Hypothalamus (tissue), 51 donors: ENCODE measurements at places on chromosomes 4 and X.

GRCh38 chrX:95836517-95836916, 848.1 kb upstream of the DIAPH2 start:
- DNase-seq, result no peak

DNA sequence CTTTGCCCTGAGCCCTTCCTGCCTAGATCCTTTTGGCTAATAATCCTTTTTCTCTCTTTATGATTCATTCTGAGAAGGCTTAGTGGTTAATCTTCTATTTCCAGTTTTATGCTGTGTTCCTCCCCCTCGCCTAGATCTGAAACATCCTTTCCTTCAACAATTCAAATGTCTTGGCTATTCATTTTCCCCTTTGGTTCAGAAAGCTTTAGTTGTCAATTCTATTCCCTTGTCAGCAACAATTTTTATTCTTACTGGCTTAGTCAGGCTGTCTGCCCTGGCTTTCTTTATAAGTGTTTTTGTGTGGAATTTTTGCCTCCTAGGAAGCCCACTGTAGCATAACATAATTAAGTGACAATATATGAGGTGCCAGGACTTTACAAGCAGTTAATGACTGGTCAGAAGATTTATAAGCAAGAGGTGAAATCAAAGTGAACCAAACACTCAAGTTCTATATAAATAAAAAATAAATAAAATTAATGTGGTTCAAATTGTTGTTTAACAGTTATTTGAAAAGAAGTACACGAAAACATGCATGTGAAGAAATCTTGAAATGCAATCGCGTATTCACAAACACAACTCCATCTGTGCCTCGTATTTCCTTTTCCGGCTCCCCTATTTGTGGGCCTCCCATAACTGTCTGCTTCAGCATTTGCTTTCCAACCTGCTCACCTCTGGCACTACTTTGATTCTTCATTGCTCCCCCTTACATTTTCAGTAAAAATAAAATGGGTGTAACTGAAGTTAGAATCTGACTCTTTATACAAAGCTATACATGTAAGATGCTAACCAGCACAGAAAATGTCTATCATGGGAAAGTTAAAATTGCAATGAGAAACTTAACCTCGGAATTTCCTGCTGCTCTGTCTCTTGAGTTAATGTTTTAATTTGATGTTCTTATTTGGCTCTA, 235.4 kb downstream of the SPRY1 start:
- no peak for DNase-seq

DNA sequence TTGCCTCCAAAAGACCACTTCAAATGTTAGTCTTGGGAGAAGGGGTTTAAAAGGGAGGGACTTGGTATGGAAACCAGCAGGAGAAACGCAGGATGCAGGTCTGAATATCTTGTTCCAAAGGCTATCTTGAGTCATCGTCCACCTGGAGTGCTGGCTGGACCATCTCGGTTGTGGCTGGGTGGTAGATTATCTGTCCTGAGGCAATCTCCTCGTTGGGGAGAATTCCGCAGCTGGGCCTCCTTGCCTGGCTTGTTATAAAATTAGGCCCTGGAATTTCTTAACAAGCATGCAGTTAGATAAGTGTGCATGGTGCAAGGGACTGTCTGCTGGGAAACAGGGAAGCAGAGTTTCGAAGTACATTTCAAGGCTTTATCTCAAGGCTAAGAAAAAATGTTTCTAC, 2045.7 kb upstream of the TENM3 start:
- DNase-seq, result no peak

- no peak for DNase-seq
Observed at GRCh38 chr4:6926681-6927478, 17.3 kb downstream of the TBC1D14 start.

- DNase-seq, result no peak
Observed at GRCh38 chrX:724256-724655, 93.7 kb downstream of the SHOX start.

DNA sequence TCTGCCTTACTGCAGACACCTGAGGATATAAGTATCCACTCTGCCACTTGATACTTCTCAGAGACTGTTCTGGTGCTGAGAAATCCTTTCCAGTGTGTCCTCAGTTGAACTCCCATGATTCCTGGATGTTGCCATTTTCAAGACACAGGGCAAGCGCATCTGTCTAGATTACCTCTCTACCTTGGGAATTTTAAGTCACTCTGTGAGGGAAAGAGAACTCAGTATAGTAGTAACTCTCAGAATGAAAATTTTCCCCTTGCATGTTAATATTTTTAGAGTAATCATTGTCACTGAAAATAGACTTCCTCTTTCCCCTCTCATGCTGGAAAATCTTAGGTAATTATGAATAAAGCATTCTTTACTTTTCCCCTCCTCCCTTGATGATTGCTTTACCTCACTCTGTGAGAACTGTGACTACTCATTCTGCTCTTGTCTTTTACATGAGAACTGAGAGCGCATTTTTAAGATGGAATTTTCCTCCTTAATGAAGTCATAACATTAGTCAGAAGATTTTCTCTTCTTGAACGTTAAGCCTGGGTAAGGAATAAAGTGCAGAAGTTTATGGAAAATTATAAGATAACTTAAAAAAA, 45.0 kb downstream of the TET2 start:
- DNase-seq, result no peak

GRCh38 chr4:105246712-105247111, 100.0 kb downstream of the TET2 start:
- DNase-seq, result no peak

DNA sequence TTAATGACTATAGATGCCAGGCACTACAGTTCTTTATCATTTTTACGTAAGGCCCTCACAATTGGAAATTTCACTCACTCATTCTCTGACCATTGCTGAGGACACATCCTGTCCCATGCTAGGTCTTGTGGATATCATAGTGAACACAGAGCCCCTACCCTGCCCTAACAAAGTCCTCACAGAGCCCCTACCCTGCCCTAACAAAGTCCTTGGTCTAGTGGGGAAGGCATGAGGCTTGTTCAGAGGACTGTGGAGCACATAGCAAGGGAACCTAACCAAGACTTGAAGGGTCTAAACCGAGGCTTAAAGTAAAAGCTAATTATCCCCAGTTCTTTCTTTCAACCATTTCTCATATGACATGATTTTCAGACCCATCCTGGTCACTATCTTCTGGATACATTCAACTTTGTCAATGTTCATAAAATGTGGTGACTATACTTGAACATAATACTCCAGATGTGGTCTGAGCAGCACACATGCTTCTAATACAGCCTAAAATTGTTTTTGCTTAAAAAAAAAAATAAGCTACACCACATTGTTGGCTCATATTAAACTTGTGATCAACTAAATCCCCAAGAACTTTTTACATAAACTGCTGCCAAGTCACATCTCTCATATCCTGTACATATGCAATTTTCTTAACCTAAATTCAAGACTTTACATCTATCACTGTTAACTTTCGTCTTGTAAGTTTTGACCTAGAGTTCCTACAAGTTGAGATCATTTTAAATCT, 77.0 kb downstream of the GPC3 start:
- DNase-seq, result no peak

GRCh38 chrX:114181195-114181594, 402.7 kb upstream of the HTR2C start:
- DNase-seq, result no peak

DNA sequence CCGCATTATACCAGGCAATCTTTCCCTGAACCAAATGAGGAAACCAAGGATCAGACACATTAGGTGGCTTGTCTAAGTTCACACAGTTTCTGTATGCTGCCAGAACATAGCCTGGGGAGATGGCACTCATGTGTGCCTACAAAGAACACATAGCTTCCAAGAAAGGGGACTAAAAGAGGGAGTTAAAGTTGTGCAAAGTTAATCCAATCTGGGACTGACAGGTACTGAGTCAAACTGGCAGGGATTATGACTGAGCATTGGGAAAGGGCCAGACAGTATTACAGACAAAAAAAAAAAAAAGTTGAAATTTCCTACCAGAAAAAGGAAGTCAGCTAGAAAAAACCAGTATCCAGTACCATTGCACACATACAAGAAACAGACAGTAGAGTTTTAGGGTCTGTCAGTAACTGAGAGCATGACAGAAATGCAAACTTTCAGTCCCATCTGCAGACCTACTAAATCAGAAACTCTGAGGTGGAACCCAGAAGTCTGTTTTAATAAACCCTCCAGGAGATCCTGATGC, 37.2 kb downstream of the ADAMTS3 start:
- no peak for DNase-seq

- no peak for DNase-seq
Observed at GRCh38 chrX:281166-281999, at the start of gene PLCXD1. TSS of gene PLCXD1 (plus strand) at chrX:281381. CDS start at chrX:284188, 2,807 bp downstream.
